ENCODE measurements at places on chromosomes 4 and X.
A peak's percentile ranks its signal among the peaks of the same experiment; 100 is the strongest.

DNA sequence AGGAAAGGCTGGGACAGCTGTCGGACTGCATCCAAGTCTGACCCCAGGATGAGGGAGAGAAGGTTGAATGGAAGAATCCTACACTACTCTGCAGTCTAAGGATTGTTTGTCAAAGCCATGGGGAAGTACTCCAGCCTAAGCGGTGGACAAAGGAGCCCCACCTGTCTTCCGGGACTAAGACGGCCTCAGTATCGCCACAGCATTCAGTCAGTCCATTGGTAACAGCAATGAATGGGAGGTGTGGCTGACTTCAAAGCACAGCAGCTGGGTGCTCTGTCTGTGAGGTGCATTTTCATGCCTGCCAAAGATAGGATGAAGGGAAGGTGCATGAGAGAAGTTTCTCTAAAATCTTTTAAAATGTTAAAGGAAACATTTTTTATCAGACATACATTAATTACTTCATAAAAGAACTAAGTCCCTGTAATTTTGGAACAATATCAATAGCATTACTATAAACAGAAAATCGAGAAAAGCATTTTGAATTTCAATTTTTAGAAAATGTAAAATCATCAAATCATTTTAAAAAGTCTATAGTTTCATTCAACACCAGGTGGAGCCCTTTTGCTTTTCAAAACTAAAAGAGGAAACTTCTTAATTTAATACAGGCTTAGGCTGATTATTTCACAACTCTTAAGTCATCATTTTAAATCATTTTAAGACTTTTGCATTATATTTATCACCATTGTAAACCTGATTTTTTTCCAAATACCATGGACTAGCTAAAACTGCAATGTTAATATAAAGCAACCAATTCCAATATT lies 27.6 kb upstream of the INTU start:
- peak; percentile 15 for DNase-seq

DNA sequence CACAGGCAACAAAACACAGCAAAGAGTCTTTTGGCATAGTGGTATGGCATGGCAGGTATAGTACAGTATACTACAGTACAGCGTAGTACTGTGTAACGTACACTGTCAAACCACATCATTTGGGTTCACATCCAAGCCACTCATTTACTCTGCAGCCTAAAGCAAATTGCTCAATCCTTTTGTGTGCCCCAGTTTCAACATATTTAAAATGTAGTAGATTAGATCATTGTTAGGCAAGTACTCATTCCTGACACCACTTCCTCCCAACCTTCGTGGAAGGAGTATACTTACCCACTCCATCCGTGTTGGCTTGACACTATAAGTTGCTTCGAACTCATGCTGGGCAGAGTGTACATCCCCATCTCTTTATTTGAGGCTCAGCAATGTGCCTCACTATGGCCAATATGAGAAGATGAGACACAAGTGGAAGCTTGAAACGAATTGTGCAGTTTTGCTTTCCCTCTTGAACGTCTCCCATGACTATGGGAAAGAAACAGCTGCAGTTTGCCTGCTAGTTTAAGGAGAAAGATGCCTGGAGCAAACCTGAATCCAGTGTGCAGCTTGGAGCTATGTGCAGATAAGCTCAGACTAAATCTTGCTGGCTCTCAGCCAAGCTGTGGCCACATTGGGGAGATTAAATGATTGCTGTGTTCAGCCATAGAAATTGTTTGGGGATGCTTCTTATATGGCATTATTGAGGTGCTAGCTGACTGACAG lies 85.7 kb upstream of the TBL1X start:
- no peak for DNase-seq

- no peak for DNase-seq
Measured at GRCh38 chr4:145340071-145340675, 141.5 kb upstream of the SMAD1 start.

DNA sequence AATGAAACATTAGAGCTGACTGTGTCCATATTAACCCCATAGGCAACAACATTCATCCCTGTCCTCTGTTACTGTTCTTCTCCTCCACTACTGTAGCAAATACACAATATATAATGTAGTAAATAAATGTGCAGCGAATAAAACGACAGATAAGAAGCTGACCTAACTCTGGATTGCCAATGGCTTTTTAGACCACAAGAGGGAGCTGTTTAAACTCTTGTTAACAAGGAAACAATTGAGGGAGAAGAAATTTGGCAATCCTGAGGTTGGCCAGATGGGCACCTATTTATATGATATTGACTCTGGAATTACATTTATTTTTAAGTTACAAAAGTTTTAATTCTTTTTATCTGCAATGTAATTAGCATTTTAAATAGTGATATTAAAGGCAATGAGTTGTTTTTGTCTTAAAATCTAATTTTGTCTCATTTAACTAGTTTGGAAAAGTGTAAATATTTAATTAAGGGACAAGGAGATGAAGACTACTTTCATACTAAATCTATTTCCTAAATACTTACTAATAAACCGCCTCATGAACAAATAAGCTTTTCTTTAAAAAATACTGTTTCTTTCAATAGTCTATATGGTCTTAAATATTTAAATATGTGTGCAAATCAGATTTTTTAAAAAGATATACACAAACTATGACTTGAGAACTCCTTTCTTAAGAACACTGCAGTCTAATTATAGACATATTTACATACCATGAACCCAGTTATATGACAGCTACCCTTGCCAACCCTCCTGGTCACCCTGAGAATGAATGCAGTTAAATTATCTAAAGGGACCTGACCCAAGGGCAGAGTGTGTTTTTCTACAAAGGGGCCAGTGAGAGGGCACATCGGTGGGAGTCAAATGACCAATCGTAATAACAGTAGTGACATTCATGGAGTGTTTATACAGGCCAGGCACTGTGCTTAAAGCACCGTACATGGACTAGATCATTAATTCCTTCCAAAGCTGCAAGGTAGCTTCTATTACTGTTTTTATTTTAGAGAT lies 52.9 kb upstream of the HPF1 start:
- peak; percentile 69 for DNase-seq

DNA sequence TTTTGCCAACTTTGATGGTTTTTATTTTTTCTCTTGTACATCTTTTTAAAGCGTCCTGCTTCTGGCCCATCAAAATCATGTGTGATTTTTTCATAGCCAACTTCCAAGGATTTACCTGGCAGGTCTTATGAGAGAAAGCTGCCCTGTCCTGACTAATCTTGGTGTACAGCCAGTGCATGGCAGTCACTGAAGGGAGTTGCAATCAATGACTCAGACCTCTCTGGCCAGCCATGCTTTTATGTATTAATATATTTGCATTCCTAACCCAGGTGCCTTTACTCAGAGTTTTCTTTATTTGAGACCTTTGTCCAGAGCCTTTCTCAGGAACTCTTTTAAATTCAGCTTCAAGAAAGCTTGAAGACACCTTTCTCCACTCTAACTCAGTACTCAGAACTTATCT lies 691.5 kb upstream of the HTR2C start:
- DNase-seq = no peak

GRCh38 chr4:8016527-8016926 lies 76.9 kb upstream of the AFAP1 start:
- DNase-seq = no peak

GRCh38 chrX:110509755-110510532 lies 151.3 kb downstream of the RTL9 start:
- no peak for DNase-seq

DNA sequence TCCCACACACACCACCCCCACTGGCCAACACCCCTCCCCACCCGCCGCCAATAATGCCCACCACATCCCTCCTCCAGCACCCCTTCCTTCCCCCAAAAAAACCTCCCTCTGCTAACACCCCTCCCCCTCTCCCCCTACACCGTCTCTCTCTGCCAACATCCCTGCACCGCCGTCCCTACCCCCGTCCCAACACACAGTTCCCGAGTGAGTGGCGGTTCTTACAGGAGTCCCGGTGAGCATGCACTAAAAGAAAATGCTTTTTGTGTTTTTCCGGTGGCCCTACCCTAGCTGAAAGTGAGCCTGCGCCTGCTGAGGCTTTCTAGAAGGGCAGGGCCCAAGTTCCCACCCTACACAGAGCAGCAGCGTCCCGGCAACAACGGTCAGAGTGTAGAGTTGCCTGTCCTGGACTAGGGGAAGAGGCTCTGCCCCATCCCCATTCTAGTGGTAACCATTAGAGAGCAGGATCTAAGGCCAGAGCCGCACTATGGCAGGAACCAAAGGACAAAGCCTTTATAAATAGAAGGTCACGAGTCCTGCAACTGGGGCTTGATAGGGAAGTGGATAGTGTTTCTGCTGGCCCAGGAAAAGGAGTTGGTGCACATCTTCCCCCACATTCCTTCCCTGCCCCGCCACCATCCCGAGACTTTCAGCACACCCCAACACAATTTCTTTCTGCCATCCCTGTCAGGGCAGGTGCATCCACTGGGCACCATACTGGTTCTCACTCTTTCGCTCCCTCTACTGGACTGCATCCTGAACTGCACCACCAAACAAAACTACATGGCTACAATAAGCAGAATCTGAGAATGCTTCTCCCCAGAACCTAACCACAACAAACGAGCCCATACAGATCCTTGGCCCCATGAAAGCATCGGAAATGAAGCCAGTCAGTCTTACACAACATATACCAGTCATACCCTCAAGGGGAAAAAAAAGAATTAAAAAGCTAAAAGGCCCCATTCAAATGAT lies 78.1 kb upstream of the PAGE3 start:
- no peak for DNase-seq

DNA sequence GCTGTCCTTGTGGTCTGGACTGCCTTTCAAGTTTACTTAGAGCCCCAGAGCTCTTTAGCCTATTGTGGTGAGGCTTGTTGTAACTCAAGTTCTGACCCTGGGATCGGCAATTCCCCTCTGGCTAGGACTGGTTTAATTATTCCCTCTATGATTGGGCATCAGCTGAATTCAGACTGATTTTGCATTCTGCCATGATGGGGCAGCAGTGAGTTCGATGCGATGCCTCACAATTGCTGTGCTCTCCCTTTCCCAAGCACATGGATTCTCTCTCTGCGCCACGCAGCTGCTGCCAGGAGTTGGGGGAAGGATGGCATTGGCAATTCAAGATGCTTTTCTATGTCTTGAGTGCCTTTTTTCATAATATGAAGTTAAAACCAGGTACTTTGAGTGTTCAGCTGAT lies 327.8 kb upstream of the CXorf51B start:
- DNase-seq = no peak

DNA sequence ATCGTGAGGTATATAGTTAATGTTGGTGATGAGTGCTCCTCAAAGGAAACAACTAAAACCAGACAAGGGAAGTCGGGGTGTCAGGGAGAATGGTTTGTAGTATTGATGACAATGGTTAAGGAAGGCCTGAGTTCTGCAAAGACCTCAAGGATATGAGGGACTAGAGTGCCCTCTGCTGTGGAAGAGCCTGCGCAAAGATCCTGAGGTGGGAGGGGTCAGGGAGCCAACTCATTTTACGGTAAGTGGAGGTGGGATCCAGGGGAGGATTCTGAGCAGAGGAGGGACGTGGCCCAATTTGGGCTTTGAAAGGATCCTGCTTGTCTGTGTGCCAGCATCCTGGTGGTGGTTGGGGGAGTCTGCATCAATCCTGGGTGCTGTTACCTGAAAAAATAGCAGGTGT lies 11.3 kb downstream of the UBA1 start:
- DNase-seq = no peak

DNA sequence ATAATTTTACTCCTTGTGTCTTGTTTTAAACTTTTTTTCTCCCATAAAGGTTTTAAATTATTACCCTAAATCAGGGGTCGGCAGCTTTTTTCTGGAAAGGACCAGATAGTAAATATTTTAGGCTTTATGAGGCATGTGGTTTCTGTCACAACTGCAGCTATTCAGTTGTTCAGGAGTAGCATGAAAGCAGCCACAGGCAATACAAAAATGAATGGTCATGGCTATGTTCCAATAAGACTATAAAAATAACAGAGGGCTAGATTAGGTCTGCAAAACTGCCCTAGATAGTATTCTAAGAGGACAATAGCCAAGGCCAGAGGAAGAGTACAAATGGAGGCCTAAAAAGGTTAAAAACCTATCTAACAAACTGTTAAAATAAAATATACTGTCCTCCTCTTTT lies 24.6 kb downstream of the HERC5 start:
- no peak for DNase-seq

- no peak for DNase-seq
Measured at GRCh38 chr4:100816436-100817045, 298.7 kb upstream of the EMCN start.

GRCh38 chr4:17812125-17812524 lies 1.3 kb downstream of the NCAPG start:
- no peak for DNase-seq

GRCh38 chr4:36677874-36678273 lies 396.5 kb downstream of the DTHD1 start:
- no peak for DNase-seq

DNA sequence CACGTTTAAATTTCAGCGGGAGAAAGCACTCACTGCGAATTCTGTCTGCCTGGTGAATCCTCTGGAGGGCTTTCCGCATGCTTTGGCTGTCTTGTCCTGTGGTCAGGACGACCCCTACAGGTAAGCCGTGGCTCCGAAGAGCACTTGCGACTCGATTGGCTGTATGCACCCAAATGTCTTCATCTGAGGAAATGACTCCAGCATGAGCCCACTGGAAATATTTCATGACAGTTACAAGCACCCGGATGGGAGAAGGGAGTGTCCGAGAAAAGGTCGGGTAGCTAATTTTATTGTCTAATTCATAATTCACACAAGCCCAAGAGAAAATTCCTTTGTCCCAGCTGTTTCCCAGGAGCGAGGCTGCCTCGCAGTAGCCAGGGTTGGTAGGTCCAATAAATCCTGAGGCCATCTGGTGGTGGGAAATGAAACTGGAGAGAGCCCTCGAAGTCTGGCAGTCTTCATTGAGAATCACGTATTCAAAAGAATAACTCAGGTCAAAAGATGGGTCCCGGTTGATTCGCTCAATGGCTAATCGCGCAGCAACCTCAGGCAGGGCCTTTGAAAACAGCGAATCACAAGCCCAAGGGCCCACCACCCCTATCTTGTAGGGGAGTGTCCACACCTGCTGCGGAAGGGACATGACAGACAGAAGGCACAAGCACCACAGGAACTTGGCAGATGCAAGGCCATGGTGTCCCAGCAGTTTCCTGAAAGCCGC lies 6.6 kb downstream of the GUCY2F start:
- peak; percentile 40 for DNase-seq

- no peak for DNase-seq
Measured at GRCh38 chr4:148108766-148109165, 333.4 kb downstream of the NR3C2 start.
